ENCODE measurements at places on chromosomes 1 and 21.

- DNase-seq, result peak; percentile 52
Measured at GRCh38 chr1:45299981-45300668, 26.6 kb upstream of the HPDL start.

- DNase-seq, result no peak
Measured at GRCh38 chr1:55536545-55536865, 321.3 kb upstream of the USP24 start.

DNA sequence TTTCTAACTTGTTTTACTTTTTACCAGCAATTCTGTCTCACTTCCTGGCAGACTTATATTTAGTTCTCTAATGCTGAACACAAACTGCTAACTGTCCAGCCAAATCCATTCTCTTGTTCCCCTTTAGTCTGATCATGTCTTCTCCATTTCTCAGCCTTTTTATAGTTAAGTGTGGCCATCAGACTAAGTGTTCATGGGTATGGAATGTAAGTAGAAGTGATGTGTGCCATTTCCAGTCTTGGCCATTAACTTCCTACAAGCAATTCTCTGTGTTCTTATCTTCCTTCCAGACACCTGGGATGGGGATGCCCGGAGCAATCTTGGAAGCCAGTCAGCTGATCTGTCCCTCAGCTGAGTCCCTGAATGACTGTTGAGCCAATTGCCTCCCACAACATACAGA, 165.8 kb downstream of the ST6GALNAC3 start:
- DNase-seq, result no peak

DNA sequence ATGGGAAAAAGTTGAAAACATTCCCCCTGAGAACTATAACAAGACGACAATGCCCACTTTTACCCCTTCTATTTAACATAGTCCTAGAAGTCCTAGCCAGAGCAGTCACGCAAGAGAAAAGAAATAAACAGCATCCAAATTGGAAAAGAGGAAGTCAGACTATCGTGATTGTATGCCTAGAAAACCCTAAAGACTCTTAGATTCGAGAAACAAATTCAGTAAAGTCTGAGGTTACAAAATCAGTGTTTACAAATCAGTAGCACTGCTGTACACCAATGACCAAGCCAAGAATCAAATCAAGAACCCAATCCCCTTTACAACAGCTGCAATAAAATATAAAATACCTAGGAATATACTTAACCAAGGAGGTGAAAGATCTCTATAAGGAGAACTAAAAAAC, 72.4 kb downstream of the POU2F1 start:
- DNase-seq, result no peak

- DNase-seq, result no peak
Measured at GRCh38 chr1:237141502-237141901, 99.5 kb downstream of the RYR2 start.

- DNase-seq, result no peak
Measured at GRCh38 chr21:43733060-43733459, 14.1 kb downstream of the PDXK start.

GRCh38 chr1:39952359-39953110, 2.4 kb upstream of the MFSD2A start:
- no peak for DNase-seq

DNA sequence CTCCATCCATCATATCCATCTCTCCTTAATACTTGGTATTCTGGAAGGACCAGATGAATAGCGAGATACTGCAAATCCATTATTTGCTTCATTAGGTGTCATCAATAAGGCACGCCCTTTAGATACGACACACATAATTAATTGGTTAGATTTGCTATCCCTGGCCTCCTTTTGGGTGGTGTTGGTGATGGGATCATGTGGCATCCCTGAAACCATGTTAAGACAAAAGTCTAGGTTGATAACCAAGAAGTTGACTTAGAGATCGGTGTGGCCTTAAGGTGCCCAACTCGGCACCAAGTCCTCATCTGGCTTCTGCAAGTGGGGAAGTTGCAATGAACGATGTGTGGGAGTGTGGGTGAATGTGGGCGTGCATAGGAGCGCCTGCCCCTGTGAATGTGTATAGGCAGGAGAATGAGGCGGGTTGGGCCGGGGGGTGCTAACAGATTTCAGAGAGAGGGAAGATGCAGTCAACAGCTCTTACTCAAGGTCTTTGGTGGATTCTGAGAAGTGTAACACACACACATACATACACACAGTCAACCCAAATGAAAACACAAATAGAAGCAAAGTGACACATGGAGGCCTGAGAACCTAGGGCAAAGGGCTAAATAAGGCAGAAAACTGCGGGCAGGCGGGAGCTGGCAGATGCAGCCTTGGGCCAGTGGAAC, 415.7 kb upstream of the ESRRG start:
- DNase-seq, result no peak

DNA sequence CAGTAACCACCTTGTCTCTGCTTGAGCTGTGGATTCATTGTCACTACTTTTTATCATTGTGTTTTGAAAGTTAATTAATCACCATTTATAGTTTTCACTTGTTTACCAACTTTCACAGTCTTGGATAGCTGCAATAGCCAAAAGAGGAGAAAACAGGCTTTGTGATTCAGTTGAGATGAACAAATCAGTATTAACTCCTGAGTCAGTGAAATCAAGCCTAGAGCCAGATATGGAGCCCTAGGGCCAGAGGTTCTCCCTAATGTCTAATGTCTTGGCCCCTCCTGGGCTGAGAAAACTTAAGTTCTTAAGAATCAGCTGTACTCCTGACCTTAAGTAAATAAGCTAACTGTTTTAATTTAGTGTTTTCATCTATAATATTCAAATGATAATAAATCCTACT, 228.8 kb downstream of the DNM3 start:
- no peak for DNase-seq

GRCh38 chr1:29746076-29746665, 509.8 kb downstream of the PTPRU start:
- DNase-seq, result no peak

DNA sequence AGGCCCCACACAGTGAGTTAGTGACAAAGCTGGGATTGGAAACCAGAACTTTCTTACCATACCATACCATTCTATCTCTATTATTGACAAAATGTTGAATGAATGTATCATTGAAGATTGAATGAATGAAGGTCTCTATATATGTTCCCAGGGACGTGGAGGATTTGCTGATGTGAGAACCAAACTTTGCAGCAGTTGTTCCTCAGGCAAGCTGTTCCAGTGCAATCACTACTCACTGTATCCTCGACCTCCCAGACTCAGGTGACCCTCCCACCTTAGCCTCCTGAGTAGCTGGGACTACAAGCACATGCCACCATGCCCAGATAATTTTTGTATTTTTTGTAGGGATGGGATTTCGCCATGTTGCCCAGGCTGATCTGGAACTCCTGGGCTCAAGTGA, 11.6 kb upstream of the LIN28A start:
- DNase-seq, result no peak

DNA sequence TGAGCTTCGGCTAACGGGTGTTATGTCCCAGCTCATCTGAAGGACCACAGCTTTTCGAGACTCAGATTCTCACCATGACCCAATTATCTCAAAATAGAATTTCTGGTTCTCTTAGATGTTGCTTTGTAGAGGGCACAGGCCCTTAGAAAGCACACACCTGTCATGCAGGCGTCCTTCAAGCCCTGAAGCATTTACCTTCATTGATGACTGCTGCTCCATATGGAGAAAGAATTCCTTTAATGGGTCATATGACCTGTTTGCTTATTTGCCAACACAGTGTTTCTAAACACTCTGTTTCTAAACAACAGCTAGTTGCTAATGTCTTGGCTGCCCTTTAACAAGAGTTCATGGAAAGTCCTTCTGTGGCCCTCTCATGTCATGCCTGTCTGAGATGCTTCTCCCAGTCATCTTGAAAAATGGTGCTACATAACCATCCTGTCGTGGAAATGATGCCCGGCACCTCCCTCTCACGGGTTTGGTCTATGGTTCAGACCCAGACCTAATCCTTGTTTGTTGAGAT, 495.7 kb downstream of the KIF26B start:
- no peak for DNase-seq

DNA sequence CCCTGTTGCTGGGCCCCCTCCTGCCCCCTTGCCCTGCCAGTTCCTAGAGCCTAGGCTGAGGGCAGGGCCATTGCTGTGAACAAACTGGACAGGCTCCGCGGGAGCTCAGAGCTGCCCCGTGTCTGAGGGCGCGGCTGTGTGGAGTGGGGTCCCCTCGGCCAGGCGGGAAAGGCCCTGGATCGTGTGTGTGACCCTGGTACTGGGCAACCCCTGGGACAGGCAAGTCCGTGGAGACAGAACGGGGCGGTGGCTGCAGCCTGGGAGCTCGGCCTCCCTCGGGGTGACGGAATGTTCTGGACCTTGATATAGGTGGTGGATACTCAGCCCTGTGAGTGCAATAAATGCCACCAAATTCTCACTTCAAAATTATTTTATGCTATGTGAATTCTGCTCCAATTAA, 27.7 kb upstream of the C1orf159 start:
- no peak for DNase-seq

DNA sequence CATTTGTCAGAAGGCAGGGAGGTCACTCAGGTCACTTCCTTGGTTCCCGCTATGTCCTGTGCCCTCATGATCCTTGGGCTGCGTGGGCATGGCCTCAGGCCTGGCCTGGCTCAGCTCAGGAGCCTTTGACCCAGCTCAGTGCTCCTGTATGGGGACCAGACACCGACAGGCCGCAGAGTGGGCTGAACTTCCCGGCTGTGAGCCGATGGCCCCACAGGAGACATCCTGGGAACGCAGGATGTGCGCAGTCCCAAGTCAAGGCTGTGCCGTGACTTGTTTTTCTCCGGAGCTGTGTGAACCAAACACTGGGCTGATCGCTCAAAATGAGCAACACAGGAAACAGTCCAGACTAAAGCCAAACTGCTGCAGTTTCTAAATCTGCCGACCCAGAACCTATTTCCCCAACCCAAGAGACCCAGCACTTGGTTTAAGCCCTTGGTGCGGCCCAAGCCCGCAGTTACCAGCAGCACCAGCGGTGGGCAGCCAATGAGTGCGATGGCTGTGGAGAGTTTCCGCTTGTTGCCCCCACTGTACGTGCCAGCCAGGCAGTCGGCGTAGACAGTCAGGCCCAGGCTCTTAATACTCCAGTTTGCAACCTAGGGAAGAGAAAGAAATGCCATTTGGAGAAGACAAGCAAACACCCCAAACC, 92.3 kb upstream of the GCLM start:
- no peak for DNase-seq

DNA sequence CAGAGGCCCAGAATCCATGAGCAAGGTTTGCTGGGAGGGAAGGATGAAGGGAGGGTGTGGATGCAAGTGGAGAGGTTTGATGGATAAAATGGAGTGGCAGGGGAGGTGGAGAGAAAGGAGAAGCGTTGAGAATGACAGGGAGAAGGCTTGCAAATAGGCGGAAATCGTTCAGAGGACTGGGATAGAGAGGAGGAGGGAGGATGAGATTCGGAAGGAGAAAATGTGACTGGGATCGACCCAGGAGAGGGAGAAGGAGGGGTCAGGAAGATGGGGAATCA, 376 bp downstream of the AVPR1B start:
- DNase-seq, result no peak

- no peak for DNase-seq
Measured at GRCh38 chr1:169928438-169929209, 34.9 kb upstream of the SCYL3 start.

DNA sequence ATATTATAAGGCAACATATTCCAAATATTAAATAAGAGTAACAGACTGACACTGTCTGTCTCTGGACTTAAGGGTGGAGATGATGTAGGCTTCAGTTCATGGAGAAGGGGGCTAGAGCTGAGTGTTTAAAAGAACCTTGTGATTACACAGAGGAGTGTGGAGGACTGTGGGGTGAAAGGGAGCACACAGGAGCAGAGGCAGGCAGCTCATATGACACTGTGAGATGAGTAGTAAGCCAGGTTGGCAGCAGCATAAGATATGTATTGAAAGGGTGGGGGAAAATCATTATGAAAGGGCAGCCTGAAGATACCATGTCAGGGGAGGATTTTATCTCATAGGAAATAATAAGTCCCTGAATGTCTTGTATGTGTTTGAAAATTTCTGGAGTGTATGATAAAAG, 104.5 kb downstream of the AK5 start:
- DNase-seq, result no peak

GRCh38 chr1:235979716-235980333, 85.1 kb downstream of the NID1 start:
- no peak for DNase-seq

DNA sequence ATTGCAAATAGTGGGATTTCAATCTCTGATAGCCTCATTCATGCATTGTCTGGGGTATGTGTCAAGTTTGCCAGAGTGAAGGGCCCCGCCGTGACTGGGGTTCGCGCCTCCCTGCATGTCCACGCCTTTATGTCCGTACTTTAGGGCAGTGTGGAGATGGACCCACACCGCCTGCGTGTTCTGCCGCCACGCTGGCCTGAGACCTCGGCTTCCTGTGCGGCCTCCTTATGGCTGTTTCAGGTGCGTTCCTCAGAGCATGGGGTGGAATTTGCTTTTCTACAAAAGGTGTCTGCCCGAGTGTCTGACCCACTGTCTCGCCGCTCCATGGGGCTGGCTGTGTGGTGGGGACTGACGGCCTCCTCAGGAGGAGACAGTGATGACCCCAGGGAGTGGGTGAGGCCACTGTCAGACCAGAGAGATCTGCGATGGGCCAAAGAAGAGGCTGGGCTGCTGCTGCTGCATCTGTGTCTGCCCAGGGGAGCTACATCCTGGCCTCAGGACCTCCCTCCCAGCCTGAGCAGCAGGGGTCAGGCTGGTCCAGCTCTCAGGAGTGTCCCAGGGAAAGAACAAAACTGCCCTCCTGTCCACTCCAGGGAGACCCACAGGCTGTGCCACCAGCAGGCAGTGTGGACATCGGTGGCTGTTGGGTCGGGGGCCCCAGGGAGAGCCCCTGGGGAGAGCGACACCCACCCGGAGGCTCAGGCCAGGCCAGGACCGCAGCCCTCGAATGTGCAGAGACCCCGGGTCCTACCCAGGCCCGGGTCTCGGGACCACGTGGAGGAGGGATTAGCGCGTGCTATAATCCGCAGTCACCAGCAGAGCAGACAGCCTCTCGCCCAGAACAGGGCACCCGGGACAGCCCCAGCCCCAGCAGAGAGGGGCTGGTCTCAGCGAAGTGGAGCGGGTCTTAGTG, 9.8 kb upstream of the SLC19A1 start:
- peak; percentile 14 for DNase-seq

- no peak for DNase-seq
Measured at GRCh38 chr1:156746406-156746727, 5.1 kb downstream of the HDGF start.

GRCh38 chr1:154657556-154657955, 49.6 kb upstream of the ADAR start:
- DNase-seq, result no peak

DNA sequence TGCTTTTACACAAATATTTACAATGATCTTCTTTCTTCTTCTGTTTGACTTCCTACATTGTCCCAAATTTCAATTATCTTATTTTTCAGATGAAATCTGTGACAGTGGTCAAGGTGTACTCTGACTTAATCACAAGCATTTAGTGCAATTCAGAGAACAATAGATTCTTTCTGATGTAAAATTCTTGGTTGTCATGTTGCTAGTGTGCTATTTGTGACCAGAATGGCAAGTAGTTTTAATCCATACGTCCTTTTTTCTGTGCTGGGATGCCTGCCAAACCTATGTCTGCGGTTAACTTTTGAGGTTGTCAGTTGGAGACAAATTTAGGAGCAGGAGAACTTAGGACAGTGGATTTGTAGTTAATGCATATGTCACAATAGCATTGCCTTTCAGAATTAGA, 31.0 kb downstream of the NCAM2 start:
- DNase-seq, result no peak

GRCh38 chr1:205661429-205662134, 18.7 kb downstream of the SLC45A3 start:
- no peak for DNase-seq

Measured in activated naive CD4-positive, alpha-beta T cell treated with anti-CD3 and anti-CD28 coated beads for 36 hours (primary cell).